ENCODE measurements at places on chromosomes 16 and 17.

DNA sequence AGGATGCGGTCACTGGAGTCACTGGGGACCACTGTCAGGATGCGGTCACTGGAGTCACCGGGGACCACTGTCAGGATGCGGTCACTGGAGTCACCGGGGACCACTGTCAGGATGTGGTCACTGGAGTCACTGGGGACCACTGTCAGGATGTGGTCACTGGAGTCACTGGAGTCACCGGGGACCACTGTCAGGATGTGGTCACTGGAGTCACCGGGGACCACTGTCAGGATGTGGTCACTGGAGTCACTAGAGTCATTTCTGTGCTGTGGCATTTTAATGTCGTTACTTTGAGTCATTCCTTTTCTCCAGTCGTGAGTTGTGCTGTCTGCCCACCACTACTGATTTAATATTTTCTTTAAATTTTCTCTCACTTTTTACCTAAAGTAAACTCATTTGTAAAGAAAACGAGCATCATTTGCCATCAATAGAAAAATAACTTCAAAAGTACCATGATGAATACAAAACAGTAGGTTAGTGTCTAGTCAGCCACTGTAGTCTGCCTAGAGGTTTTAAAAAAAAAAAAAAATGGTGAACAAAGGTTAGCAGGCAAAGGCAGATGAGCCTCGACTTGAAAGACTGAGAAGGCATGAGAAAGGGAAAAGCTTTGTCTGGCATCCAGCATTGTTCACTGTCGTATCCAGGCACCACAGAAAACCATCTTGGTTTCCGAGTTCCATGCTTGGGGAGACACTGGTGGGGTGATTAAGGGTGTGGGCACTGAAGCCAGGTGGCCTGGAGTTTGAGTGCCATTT is 346.6 kb downstream of the SNX29 start:
- no peak for DNase-seq

- no peak for DNase-seq
Measured at GRCh38 chr17:19703106-19703827, 13.1 kb downstream of the SLC47A2 start.

DNA sequence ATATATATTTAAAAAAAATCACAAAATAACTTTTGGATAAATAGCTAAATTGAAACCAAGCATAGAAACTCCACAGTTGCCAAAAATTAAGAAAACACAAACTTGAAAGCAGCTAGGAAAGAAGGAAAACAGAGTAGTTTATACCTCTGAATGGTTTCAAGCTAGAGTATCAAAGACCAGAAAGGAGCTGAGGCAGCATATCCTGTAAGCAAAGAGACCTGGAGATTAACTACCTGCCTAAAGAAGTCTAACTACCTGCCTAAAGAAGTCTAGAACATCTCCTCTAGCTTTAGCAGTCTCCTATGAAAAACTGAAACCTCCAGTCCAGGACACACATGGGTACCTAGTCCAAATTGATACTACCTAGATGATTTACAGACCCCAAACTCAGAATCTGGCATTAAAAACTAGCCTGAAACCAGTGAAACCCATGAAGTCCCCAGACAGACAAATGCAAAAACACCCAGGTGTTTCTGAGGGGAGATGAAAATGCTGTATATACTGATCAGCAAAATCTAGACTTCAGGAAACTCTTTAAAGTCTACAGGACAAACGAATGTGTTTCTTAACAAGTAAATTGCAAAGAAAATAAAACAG is 17.6 kb downstream of the APPBP2 start:
- DNase-seq = no peak

GRCh38 chr17:6753006-6753445 is 2.8 kb upstream of the XAF1 start:
- DNase-seq = peak; percentile 17

GRCh38 chr16:70579648-70580630 is 56.3 kb downstream of the SF3B3 start:
- no peak for DNase-seq

DNA sequence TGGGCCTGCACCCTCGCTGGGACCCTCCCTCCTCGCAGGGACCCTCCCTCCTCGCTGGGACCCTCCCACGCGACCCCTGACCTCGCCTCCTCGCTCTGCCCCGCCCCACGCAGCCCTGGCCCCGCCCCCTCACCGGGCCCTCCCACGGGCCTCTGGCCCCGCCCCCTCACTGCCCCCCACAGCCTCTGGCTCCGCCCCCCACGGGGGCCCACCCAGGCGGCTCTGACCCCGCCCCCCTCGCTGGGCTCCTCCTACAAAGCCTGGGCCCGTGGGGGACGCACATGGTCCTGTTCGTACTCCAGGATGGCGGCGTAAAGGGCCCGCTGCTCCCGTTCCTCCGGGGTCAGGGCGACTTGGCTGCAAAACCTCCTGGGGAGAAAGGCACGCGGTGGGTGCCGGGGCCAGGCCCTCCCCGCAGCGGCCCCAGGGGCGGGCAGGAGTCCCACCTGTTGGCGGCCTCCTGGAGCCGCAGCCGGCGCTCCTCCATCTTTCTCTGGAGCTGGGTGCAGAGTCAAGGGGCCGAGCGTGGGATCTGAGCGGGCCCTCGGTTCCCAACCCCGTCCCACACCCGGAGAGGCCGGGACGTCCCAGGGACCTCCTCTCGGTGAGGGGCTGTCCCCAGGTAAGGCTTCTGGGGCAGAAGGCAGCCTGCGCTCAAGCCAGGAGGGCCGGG is 9.0 kb downstream of the VPS9D1 start:
- no peak for DNase-seq

- no peak for DNase-seq
Measured at GRCh38 chr17:37478187-37478586, 11.5 kb upstream of the DUSP14 start.

DNA sequence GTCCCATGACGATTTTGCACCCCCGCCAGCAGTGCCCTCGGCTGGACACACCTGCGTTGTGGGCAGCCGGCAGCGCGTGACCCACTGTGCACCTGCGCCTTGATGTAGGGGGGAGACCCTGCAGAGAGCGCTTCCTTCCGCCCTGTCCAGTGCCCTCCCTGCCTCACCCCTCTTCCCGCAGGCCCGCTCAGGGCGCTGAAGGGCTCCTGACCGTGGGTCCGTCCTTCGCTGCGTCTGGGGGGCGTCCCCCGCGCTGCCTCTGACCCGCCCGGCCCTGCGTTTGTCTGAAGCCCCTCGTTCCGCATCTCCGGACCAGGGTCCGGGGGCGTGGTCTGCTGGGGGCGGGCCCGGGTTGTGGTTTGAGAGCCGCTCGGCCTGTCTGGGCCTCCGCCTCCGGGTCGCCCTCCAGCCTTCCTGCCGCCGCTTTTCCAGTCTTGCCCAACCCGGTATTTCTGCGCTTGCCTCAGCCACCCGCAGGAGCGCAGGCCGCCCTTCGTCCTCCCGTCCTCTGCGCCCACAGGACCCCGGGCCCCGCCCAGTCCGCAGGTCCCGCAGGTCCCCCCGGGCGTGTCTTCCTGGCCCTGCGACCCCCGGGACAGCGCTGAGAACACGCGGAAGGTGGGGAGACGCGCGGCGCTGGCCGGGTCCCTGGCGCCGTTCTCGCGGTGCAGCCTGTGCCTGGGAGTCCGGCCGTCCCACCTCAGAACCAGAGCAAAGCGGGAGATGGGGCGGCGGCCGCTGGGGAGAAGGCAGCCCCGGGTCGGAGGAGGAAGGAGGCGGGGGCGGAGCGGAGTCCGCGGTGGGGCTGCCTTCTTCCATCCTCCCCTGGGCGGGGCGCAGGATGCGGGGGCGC is 4.0 kb upstream of the IL17C start:
- DNase-seq = no peak

DNA sequence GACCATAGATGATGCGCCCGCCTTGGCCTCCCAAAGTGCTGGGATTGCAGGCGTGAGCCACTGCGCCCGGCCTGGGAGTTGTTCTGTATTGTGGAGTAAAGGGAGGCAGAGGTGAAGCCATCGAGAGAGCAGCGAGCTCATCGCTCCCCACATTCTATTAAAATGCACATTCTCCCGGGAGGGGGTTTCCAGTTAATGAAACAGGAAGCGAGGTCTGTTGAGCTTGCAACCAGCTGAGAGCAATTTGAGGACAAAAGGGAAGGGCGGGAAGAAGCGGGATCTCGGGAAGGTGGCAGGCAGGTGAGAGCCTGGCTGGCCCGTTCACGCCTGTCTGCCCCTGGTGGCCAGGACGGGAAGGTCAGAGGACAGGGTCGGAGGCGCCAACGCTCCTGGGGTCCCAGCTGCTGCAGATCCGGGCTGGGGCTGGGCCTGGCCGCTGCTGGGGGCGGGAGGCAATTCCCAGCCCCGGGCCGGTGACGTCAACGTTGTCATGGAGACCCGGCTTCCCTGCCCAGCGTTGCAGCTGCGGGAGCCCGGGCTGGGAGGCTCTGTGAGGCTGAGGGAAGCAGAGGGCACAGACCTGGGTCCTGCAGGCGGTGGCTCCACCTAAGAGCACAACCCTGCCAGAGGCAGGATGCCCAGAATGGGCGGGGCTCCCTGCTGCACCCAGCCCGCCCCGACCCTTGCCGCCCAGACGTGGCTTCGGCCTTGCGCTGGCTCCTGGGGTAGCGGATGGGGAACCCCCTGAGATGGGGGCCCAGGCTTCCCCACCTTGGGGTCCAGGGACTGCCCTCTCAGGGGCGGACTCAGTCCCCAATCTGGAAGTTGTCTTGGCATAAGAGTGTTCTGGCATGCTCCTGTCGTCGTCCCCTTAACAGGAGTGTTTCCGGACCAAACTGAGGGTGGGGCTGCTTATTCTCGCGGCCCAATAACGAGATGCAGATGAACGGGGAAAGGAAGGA is 48.7 kb upstream of the PLCG2 start:
- no peak for DNase-seq

- DNase-seq = no peak
Measured at GRCh38 chr17:67266496-67266895, 21.5 kb upstream of the HELZ start.

DNA sequence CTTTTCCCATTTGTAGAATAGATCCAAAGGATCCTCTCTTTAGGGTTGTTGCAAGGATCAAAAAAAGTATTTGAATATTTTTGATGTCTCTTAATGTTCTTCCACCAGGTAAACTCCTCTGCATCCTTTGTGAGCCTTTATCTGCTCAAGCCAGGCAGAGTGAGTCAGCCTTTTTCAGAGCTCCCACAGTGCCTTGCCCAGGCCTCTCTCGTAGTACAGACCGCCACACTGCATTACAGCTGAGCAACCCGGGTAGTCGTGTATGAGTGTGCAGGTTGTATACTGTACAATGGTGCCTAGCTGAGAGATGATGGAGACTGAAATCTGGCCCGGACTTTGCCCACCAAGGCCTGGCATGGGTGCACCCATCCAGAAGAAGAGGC is 20.9 kb downstream of the RHBDL3 start:
- DNase-seq = no peak

DNA sequence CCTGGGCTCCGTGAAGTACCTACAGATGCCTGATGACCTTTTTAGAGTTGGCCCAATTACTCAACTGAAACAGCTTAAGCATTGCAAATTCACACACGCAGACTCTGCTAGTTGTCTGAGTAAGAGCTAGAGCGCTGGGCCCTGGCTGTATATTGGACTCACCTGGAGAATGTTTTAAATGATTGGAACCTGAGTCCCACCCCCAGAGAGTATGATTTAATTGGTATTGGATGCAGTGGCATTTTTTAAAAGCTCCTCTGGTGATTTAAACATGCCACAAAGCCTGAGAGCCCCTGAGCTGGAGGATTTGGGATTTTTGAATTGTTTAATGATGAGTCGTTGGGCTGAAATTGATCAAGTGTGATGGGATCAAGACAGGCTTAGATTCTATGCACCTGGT is 143.9 kb upstream of the SDK2 start:
- no peak for DNase-seq

DNA sequence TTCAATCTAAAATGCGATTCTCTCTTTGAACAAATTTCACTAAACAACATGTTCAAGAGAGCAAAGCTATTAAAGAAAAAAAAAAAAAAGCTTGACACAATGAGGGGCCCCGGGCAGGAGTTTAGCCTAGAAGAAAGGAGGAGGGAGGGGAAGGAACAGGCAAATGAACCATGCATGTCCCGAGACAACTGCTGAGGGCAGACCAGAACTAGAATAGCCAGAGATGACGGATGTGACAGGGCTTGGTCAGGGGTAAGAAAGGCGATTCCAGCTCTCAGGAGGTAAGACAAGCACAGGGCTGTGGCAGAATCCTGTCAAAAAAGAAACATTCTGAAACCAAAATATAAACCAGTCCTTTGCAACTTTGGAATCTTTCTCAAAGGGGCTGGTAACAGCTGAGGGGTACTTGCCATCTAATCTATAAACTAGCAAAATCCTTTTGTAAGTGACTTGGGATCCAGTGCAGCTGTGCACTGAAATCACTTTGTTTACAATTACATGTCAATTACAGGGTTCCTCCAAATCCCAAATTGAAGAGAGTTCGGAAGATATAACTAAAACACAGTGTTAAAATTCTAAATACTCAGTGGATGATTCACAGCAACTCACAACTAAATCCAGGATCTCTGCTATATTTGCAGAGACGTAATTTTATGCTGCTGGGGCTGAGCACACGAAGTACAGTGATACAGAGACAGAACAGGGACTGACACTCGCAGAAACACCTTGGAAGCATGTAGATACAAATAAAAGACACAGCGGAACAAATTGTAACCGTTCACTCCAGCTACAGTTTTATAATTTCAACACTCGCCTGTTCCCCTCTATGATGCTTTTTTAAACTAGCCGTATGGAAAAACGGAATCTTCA is 567.4 kb upstream of the ZFHX3 start:
- no peak for DNase-seq

DNA sequence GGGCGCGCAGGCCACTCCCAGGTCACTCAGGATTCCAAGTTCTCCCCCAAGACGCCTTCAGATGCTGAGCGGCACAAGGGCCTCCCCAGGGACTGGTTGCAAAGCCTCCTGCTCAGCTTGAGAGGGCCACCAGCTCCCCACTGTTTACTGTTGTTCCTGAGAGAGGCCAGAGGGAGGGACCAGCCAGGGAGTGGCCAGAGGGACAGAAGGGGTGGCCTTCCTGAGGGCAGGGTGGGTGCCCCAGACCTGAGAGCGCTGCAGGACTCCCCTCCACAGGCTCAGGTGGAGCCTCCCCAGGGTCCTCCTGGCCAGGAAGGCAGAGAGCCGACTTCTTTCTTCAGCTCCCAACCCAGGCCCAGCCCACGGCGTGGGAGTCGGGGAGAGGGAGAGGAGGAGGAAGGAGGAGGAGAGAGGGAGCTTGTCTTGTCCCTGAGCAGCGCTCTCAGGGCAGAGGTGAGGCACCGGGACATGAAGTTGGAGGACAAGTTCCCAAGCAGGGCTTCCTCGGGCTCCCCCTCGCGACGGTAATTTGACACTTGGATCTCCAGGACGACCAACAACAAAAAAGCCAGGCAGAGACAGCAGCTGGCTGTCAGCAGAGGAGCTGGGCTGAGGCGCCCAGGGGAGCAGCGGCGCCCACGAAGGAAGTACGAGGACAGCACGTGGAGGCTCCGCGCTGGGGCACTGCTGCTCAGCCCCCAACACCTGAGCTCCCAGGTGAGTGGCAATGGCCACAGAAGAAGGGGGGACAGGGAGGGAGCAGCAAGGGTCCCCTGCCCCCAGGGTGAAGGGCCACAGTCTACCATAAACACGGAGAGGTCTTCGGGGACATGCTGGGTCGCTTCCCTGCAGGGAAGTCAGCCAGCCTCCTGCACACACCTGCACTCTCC is 497 bp downstream of the SMIM5 start:
- peak; percentile 53 for DNase-seq

DNA sequence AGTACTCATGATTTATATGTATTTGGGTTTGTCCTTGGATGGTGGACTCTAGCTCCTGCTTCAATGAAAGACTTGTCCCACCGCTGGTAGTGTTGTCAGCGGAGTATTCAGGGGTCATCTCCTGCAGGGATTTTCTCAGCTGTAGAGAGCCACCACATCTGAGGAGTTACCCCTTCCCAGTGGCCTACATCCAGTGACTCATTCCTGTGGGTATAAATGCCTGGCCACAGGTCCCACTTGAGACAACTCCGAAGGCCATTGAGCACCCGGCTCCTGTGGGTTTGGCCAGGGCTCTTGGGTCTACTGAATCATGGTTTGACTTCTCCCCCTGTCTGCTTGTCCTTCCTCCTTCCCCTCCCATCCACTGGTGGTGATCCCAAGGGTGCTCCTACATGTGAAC is 34.6 kb upstream of the WSB1 start:
- no peak for DNase-seq

Data from HL-60 (cell line).